ENCODE measurements at places on chromosomes 1 and 21.

- no peak for DNase-seq
Measured at GRCh38 chr1:69919922-69920273, 285.5 kb downstream of the LRRC40 start.

DNA sequence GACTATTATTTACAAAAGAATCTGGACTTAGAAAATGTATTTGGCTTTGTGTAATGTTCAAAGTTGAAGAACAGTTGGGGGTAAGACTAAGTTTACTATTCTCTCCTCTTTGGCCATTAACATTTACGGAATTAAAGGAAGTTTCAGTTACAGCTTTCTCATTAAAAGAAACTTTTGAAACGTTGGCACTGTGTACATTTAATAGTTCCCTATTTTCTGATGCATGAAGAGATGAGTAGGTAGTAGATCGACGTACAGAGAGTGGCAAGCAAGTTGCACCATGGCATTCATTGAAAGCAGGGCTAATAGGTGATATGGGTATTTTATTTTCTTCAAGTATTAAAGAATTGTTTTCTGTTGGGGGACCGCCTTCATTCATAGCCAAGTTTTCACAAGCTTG is 3.2 kb downstream of the ASPM start:
- peak; percentile 22 for DNase-seq

DNA sequence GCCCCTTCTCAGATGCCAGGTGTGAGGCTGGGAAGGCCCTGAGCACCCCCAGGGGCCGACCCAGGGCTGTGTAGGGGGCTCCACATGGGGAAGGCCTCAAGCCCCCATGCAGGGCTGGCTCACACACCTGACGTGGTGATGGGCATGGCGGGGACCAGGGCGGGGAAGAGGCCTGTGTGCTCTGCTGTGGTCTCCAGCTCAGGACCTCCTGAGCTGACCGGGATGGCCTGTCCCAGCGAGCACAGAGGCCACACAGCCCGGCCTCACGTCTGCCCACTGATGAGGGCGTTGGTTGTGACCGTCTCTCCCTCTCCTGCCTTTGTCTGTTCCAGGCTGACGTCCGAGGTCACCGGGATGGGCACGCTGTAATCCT is 40.2 kb upstream of the COL6A1 start:
- DNase-seq = no peak

- no peak for DNase-seq
Measured at GRCh38 chr1:1345860-1346500, 3.2 kb downstream of the DVL1 start.

DNA sequence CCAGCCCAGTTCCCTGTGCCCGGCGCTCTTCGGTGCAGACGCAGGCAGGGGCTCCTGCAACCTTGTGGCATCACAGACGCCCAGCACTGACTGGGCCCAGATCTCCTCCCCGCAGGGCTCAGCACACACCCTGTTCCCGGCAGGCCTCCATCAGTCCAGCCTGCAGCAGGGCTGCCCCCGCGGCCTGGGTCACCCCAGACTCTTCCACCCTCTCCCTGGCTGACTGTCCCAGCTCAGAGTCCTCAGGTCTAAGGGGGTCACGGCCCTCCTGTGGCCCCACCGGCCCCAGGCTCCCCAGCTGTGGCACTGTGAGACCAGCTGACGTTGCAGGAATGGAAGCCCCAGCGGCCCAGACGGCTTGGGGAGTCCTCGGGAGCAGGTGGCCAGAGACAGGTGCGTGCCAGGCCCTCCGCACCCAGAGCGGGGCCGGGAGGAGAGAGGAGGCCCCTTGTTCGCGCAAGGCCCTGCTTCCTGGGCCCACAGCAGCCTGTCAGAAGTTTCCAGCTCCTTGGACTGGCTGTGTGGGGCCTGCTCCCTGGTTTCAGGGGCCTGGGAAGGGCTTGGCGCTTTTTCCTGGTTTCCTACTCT is 4.2 kb downstream of the B3GALT6 start:
- no peak for DNase-seq

DNA sequence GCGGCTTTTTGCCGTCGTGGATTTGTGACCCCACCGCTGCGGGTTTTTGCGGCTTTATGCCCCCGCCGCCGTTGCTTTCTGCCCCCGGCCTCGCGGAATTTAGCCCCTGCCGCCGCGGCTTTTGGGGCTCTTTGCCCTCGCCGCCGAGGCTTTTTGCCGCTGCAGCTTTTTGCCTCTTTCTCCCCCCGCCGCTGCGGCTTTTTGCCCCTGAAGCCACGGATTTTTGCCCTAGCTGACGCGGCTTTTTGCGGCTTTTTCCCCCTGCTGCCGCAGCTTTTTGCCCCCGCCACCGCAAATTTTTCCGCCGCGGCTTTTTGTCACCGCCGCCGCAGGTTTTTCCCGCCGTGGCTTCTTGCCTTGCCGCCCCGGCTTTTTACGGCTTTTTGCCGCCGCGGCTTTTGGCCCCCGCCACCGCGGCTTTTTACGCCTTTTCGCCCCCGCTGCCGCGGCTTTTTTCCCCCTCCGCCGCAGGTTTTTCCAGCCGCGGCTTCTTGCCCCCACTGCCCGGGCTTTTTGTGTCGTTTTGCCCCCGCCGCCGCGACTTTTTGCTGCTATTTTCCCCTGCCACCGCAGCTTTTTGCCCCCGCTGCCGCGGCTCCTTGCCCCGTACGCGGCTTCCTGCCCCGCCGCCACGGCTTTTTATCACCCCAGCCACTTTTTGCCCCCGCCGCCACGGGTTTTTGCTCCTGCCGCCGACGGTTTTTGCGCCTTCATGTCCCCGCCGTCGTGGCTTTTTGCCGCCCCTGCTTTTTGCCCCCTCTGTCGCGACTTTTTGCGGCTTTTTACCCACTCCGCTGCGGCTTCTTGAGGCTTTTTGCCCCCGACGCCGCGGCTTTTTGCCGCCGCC is 3933.6 kb downstream of the SRGAP2C start:
- no peak for DNase-seq

- DNase-seq = peak; percentile 79
Measured at GRCh38 chr21:43767984-43768867, 7.9 kb downstream of the CSTB start.

DNA sequence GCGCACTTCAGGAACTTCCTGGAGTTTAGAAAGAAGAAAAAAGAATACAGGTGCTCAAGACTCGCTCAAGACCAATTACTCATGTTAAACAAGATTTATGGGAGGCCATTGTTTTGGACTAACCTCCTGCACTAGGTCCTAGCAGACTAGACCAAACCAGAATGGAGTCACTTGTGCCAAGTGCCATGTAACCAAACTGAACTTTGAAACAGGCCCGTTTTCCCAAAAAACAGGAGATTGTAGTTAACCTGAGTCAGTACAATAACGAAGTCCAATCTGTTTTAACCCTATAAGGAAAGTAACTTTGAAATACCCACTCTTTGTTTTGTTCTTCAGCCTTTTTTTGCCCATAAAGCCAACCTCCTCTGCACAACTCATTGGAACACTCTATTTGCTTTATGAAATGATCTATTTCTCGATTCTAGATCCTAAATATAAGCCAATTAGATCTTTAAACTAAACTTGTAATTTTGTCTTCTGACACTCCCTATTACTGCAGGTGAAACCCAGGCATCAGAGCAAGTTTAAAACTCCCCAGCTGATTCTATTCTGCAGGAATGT is 695 bp upstream of the NTPCR start:
- no peak for DNase-seq

GRCh38 chr1:16010837-16011236 is 6.8 kb downstream of the SRARP start:
- DNase-seq = no peak

DNA sequence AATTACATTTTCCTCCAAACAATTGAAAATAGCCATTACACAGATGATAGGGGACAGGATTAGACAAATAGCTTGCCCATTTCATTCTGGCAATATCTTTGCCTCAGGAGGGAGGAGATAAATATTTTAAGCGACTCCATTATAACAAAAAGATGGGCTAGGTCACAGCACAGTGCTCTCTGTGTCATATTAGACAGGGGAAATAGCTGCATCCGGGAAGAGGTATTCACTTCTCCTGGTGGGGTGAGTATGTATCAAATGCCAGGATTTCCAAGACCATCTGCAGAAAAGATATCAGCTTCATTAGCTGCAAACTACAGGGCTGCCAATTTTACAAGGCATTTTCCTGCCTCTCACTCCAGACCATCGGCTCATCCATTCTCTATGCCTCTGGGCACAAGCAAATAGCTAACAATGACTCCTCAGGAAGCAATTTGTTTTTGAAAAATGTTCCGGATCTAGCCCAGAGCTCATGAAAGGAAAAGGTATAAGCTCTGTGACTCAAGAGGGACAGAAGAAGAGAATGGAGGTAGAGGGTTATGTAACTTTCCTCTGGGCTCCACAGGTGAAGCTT is 41.9 kb upstream of the ANGPTL7 start:
- DNase-seq = peak; percentile 9

DNA sequence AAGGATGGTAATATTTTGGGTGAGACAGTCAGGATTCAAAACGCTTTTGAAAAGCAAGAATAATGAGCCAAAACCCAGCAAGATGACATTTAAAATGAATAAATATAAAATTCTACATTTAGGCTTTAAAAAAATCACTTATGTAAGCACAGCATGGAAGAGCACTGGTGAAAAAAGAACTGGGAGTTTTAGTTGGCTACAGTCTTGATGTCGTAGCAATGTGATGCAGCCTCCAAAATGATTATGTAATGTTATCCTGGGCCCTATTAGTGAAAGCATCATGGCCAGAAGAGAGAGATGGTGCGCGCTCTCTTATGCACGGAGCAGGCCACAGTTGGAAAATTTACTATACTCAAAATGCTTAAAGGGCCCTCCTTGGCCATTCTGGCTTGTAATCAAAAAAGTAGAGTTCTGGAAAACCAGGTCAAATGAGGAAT is 5.1 kb downstream of the KCNJ9 start:
- DNase-seq = no peak

DNA sequence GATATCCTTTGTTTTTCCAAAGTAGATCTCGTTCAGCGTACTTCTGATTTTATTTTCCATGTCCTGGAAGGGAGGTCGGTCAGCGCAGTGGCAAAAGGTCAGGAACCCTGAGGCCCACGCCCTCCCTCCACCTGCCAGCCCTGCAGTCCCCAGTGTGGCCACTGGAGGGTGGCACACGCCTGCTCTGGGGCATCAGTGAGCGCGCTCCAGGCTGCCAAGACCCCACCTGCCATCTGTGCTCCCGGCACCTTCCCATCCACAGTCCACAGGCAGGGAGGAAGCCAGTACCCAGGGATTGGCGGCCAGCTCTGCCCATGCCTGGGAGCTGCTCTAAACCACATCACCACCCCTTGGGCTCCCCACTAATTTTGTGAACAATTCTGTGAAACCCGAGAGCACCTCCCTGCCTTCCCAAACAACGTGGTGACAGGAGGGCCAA is 32.3 kb downstream of the SLC66A1 start:
- no peak for DNase-seq

Data from astrocyte of the spinal cord (primary cell).